Right renal pelvis (tissue), 4 donors: ENCODE measurements at places on chromosomes 4 and X.

GRCh38 chr4:178185517-178185916 lies 743.3 kb upstream of the AGA start:
- DNase-seq: no peak

DNA sequence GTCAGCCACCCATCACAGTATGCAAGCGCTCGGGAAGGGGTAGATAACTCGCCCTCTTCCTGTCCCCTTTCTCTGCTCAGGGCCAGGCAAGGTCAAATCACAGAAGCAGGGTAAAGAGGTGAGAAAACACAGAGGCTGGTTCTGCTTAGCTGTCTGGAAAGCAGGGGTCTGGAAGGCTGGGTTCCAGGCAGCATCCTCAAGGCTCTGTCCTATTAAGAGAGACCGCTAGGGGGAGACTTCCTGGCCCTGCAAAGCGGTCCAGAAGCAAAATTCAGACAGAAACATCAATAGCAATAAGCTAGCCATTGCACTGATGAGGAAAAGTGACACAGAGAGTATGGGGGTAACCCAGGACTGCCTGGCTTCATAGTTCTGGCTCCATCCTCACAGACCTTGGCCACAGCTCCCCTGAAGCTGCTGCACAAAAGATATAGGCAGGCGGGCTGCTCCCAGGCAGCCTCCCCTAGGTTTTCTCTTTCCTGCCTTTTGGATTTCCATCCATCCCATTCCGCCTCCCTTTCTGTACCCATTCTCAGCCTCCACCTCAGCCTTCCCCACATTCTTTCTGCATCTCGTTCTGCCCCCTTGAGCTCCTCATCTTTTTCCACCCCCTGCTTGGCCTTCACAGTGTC lies 308.5 kb downstream of the EVC2 start:
- DNase-seq: peak; percentile 11

GRCh38 chr4:168945291-168945690 lies 64.8 kb downstream of the CBR4 start:
- DNase-seq: no peak

GRCh38 chr4:8843597-8843996 lies 28.0 kb downstream of the HMX1 start:
- DNase-seq: no peak

DNA sequence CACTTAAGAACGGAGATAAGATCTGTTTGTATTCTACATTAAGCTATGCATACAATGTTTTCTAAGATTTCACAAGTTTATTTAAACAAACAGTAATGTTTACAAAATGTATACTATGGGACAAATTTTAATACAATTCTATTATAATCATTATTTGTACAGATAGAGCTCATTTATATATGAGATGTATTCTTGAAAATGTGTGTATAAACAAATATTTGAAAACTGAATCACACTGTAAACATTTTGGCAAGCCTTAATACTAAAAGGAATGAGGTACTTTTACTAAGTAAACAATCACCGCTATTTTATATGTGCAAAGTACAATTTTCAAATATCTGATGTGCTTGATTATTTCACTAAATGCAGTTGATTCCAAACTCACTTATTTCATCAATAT lies 119.2 kb upstream of the MAB21L2 start:
- DNase-seq: no peak

GRCh38 chrX:18099745-18100144 lies 120.9 kb downstream of the BEND2 start:
- no peak for DNase-seq

GRCh38 chr4:111064342-111064993 lies 441.6 kb upstream of the PITX2 start:
- DNase-seq: no peak

- no peak for DNase-seq
These were observed 84.7 kb downstream of the CENPC start for GRCh38 chr4:67460574-67460973.

DNA sequence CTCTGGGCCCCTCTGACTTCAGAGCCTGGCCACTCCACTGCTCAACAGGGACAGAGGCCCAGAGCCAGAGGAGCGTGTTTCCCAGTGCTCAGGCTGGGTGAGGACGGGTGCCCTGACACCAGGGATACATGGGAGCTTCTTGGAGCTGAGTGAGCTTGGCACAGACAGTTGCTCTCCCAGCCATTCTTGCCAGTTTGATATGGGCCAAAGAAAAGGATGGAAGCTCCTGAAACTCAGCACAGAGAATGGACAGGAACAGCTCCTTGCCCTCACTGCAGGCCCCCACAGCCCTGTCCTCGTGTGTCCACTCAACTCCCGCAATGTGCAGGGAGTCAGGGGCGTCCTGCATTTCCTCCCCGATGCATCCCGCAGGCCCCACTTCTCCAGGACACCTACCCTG lies 38.8 kb downstream of the NSG1 start:
- DNase-seq: no peak

GRCh38 chr4:86924811-86925210 lies 10.0 kb upstream of the AFF1 start:
- no peak for DNase-seq

GRCh38 chr4:22515145-22515887 lies 550 bp downstream of the ADGRA3 start:
- DNase-seq: peak; percentile 52
